ENCODE measurements at places on chromosomes 1 and 21.

- peak; percentile 63 for DNase-seq
Measured at GRCh38 chr21:33069994-33070743, at the start of gene OLIG1. OLIG1 (plus strand) TSS chr21:33070141; CDS start chr21:33070247, 106 bp downstream.

DNA sequence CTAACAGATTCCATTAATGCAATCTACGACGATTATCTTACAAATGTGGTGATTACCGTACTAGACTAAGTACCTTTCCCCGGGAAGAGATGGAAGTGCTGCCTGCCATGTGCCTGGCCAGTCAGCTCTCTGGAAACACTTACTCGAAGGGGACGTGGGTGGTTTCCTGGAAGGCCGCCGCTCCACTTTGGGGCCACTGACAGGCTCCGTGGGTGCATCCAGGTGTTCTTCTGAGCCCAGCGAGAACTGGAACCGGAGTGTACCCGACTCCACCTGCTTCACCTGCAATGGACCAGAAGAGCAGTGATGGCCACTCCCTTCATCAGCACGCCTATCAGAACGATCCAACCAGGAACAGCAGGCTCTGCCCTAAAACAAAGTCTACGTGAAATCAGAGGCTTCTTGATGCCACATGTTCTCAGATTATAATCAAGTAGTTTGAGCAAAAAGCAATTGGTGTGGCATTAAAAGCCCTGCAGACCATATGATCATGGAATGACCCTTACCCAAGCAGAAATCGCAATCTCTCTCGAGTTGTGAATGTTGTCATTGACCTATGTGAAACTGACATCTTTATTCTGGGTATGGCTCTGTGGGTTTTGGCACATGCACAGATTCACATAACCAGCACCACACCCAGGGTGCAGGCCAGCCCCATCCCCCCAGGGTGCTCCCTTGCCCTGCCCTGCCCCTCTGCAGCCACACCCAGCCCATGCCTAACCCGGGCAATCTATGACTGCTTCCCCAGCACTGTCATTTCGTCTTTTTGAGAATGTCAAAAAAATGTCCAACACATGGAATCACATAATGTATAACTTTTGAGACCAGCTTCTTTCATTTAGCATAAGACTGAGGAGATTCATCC is 64.5 kb downstream of the NPHP4 start:
- no peak for DNase-seq

DNA sequence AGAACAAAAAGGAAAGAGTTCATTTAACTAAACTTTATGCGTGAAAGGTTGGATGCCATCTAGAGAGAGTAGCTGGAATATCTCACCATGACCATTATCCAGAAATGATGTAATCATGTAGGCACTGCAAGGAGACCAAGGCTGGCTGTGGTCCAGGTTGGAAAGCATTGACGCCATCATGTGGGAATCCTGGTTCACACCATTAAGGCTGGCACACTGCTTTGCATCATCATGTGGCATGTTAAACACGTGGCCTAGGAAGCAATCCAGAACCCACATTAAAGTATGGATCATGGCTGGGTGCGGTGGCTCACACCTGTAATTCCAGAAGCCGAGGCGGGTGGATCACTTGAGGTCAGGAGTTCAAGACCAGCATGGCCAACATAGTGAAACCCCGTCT is 4.3 kb downstream of the ADAMTS1 start:
- no peak for DNase-seq

DNA sequence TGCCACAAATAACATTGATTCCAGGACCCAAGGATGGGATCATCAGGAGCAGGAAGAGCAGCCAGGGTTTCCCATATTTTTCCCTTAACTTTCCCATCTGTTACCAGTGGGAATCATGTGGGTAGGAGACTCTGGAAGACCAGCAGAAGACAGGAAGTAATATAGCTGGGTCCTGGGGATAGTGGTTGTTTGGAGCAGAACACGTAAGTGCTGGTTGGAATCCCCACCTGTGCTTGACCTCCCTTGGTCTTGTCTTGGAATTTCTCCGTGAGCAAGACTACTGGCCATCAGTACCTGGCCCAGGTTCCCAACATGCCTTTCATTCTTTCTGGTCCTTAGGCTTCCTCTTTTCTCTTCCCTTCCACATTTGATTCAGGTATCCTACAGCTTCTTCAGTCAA is 20.9 kb upstream of the SLC27A3 start:
- no peak for DNase-seq

DNA sequence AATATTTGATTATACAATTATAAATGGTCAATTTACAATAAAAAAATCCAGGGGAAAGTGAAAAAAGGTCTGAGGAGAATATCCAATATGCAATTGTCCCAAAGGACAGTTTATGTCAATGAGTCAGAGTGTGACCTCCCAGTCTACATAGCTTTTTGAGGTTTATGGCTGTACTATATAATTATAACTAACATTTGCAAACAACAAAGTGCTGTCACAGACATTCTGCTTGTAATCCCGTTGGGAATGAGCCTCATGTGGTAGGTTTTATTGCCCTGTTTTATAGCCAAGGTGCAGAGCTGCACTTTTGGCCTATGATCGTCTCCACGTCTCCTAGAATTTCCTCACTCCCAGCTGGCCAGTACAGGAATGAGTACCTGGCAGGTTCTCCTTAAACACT is 103.8 kb downstream of the ADSS2 start:
- DNase-seq = no peak

DNA sequence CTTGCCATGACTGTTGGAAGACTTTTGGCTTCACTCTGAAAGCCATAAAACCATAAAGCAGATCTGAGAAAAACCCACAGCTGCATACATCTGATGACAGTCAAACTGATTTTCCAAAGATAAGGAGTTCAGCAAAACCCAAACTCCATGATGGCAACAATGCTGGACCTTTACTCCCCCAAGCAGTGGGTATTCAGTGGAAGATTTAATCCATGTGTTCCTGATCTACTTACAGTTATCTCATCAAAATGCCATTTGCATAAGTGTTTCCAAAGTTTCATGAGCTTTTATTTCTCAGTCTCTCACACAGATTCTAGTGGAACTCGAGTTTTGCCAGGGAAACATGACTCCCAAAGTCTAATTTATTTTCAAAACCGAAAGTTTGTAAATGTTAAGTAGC is 184.9 kb downstream of the ZC3H11B start:
- no peak for DNase-seq

DNA sequence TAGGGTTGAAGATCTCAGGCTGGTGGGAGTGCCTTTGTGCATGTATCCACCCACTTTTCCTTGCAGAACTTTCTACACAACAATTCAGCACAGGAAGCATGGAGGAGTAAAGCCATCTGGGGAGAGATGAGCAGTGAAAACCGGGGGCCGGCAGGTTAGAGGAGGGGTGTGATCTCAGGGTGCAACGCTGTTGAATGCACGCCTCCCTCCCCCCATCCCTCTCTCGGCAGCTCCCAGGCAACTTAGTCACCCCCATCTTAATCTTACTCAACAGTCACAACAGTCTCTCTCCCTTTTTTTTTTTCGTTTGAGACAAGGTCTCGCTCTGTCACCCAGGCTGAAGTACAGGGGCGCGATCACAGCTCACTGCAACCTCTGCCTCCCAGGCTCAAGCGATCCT is 16.6 kb upstream of the ABCG1 start:
- DNase-seq = no peak

DNA sequence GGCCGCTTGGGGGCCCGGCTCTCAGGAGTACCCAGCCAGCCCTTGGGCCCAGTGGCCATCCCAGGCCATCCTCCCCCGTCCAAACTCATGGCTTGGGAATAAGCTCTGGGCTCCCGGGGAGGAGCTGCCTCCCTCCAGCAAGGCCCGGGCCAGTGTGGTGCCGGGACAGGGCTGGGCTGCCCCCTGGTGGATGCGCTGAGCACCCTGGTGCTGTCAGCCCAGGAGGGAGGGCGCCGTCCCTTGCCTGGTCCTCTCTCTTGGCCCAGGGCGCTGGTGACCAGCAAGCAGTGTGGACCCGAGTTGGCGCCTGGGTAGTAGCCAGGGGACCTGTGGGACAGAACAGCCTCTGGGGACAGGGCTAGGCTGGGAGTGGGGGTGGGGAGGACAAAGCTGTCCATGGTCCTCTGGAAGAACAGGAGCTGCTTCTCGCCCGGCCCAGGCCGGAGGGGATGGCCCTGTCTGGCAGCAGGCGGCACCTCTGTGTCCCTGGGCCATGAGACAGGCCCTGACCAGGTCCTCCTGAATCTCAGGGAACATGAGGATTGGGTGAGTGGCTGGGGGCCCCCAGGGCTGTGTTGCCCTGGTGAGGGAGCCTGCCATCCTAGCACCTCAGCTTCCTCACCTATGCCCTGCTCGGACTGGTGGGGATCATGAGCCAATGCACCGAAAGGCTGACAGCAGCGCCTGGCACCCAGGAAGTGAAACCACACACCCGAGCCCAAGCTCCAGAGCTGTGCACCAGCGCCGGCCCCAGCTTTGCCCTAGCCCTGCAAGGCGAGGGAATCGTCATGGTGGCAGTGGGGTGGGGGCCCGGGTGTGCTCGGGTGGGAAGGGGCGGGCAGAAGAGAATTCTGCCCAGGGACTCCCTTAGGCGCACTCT is 9.4 kb downstream of the MORN1 start:
- peak; percentile 66 for DNase-seq

DNA sequence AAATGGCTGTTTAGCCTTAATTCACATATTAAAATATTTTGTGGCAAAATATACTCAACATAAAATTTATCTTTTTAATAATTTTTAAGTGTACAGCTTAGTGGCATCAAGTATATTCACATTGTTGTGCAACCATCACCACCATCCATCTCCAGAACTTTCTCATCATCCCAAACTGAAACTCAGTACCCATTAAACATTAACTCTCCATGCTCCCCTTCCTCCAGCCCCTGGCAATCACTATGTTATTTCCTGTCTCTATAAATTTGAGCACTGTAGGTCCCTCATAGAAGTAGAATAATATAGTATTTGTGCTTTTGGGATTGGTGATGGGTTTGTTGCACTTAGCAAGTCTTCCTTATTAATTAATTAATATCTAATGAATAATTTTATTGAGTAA is 29.4 kb downstream of the CCN1 start:
- no peak for DNase-seq

- DNase-seq = peak; percentile 51
Measured at GRCh38 chr1:154749078-154749760, 120.9 kb downstream of the KCNN3 start.

GRCh38 chr1:932776-933602 is 9.3 kb downstream of the SAMD11 start:
- DNase-seq = no peak

GRCh38 chr1:5660141-5660935 is 331.9 kb downstream of the NPHP4 start:
- DNase-seq = no peak

DNA sequence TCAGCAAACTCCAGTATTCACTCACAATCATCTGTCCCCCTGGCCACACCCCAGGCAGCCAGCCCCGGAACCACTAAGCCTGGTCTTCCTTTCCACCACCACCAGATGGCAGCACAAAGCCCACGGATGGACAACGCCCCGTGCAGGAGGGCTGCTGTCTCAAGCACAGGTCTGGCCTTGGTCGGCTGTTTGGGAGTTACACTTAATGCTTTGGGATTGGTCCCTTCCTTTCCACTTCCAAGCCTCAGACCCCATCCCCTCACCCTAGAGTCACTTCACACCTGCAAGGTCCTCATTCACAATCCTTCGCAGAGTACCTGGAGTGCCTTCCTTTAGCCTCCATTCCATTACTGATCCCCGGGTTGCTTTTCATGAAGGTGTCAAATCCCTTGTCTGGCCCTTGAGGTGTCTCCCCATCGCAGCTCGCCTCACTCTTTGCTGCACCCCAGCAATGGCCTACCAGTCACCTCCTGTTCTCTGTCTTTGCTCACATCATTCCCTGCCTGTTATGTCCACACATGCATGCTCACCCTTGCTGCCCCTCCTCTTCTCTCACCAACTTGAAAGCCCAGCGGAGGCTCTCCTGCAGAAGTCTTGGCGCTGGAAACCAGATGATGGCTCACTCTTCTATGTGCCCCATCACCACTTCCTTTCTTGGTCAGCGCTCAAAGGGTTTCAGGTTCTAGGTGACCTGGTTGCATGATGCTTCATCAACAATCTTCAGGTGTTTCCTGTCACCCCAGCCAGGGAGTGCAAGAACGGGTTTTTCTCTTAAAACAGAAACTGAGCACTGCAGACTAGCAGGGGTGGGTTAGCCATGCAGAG is 24.9 kb upstream of the KCNA2 start:
- peak; percentile 79 for DNase-seq

DNA sequence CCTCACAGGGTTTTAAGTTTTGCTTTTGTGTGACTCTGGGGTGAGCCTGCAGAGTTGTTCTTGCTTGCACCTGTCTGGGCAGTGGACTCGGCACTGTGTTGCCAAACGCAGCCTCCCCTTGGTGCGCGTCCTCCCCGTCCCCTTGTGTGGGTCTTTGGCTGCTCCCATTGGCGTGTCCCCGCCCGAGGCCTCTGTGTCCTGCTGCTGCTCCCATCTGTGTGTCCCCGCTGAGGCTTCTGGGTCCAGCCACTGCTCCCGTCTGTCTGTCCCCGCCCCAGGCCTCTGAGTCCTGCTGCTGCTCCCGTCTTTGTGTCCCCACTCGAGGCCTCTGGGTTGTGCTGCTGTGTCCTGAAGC is 62.8 kb downstream of the PCNT start:
- no peak for DNase-seq

- peak; percentile 7 for DNase-seq
Measured at GRCh38 chr1:47351305-47351704, 17.7 kb downstream of the CMPK1 start.

DNA sequence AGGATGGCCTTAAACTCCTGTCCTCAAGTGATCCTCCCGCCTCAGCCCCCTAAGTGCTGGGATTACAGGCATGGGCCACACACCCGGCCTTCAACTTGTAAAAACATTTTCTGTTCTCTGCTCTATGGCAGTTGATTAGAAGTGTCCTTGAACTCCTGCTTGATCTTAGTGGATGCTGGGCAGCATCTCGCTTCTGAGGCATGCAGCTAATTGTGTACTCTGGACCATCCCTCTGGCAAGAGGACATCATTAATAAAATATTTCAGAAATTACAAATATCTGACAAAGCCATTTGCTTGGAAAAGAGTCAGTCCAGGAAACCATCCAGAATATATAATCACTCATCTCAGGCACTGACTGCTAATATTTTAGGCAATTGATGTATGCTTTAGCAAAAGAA is 8.1 kb downstream of the NGF start:
- no peak for DNase-seq

DNA sequence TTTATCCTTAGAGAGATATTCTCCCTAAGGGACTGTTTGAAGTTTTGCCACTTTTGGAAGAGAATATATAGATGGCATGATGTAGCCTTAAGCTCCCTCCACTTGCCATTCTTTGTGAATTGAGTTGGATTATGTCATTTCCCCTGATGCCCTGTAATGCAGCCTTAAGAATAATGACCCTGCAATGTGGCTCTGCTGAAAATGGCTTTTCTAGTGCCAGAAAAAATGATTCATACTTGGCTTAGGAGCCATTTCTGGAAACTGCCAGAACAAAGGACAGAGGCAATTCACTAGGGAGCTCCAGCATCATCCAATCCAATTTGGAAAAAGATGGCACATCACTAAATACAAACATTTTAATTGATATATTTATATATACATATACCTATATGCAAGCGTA is 265.3 kb downstream of the SPATA17 start:
- no peak for DNase-seq

DNA sequence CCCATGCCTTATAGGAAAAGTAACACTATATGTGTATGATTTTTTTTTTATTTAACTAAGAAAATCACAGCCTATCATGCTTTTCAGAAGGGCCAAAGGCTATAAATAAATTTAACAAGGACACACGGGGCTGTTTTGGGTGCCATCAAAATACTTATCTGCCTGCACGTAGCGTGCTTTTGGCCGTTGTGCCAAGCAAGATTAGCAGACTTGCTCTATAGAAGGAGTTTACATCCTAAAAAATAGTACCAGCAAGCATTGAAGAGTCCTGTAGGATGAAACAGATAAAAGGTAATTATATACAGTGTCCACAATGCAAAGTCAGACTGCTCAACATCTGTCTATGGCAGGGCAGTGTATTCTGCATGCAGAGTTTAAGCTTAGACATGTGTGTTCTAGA is 3.7 kb downstream of the OLIG1 start:
- DNase-seq = no peak

All from inflammatory macrophage treated with lipopolysaccharide for 4 hours (primary cell).